ENCODE measurements at places on chromosomes 6 and 20.

DNA sequence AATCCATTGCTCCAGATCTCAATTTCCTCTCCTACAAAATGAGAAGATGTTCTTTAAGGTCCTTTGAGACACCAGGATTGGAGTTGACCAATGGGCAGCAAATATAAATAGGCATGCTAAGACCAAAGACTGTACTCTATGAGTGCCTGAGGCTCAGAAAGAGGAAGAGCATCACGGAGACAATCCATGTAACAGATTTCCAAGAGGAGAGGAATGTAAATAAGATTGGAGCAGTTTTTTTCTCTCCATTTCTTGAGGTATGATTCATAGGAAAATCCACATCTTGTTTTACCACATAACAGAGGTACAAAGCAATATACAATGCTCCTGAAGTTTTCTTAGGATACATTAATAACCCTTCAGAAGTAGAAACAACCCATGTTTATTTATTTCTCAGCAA is 109.8 kb downstream of the UBE3D start:
- DNase-seq: no peak
- no peaks in the 10 kb centered on the region for H3K27me3 ChIP-seq
- no peaks in the 10 kb centered on the region for H3K36me3 ChIP-seq
- H3K27ac ChIP-seq: no peak overlapping the region

GRCh38 chr6:108564178-108564577 is 3.5 kb downstream of the FOXO3 start:
- peaks cover 55% of the 10 kb centered on the region for H3K4me1 ChIP-seq
- DNase-seq: no peak
- H3K4me3 ChIP-seq: peak overlapping the region; percentile 92
- H3K36me3 ChIP-seq: peaks cover 5% of the 10 kb centered on the region

GRCh38 chr6:19042420-19042819 is 655.3 kb downstream of the RNF144B start:
- no peaks in the 10 kb centered on the region for H3K27me3 ChIP-seq
- H3K27ac ChIP-seq: no peak overlapping the region
- H3K4me3 ChIP-seq: no peak overlapping the region
- no peak for DNase-seq
- no peaks in the 10 kb centered on the region for H3K4me1 ChIP-seq
- no peaks in the 10 kb centered on the region for H3K36me3 ChIP-seq

GRCh38 chr6:129390900-129391299 is 319.1 kb downstream of the ARHGAP18 start:
- no peak for DNase-seq
- H3K4me3 ChIP-seq: no peak overlapping the region
- H3K27me3 ChIP-seq: no peaks in the 10 kb centered on the region
- H3K4me1 ChIP-seq: no peaks in the 10 kb centered on the region

- peak; percentile 62 for DNase-seq
- no peaks in the 10 kb centered on the region for H3K4me1 ChIP-seq
- H3K27ac ChIP-seq: no peak overlapping the region
- no peaks in the 10 kb centered on the region for H3K36me3 ChIP-seq
- H3K27me3 ChIP-seq: no peaks in the 10 kb centered on the region
Measured at GRCh38 chr6:163751032-163751525, 336.6 kb downstream of the QKI start.

DNA sequence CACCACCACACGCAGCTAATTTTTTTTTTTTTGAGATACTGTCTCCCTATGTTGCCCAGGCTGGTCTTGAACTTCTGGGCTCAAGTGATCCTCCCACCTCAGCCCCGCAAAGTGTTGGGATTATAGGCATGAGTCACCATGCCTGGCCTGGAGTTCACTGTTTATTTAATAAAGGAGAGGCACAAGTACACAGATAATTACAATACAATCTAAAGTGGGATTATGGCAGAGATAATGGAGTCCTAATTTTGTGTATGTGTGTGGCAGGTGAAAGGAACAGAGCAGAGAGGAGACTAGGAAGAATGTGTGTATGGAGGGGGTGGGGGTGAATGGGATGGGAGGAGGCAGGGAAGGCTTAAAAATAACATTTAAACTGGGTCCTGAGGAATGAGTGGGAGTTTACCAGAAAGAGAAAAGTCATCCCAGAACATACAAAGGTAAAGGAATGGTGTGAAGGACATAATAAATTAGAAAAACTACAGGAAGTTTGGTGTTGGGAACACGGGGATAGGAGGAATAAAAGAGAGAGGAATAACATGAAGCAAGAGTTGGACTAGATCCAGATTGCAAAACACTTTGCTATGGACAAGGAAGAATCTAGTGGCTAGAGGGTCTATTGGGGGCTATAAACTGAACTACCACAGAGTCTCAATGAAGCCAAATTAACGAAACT is 4.4 kb downstream of the NCOA5 start:
- H3K4me1 ChIP-seq: peaks cover 65% of the 10 kb centered on the region
- H3K27ac ChIP-seq: no peak overlapping the region
- H3K36me3 ChIP-seq: no peaks in the 10 kb centered on the region
- no peaks in the 10 kb centered on the region for H3K27me3 ChIP-seq
- no peak overlapping the region for H3K4me3 ChIP-seq
- DNase-seq: peak; percentile 36

DNA sequence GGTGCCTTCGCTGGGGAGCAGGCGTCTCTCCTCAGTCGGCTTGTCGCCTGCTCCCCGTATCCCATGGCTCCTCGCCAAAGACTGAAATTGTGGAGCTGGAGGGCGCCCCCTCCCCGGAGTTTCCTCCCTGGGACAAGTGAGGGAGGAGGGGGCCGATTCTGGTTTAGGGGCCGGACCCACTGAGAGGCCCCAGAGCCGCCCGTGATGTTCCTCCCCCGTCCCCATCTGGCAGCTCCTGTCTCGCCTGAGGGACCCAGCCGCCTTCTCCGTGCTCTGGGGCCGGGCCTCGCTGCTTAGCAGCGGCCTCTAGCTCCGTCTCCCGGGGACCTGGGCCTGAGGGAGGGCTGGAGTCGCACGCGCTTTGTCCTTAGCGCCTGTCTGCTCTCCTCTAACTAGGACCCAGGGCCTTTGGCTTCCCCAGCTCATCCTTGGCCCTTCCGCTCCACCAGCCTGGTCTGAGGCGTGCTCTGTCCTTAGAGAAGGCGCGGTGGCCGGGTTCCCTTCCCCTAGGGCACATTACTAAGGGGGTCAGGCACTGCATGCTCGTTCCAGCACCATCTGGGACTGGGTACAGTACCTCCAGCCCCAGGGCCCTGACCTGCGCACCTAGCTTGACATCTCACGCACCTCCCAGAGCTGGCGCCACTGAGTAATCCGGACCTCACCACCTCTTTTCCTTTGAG is 29.7 kb downstream of the SLC12A5 start:
- H3K27me3 ChIP-seq: peaks cover 12% of the 10 kb centered on the region
- peak overlapping the region; percentile 12 for H3K27ac ChIP-seq
- H3K4me3 ChIP-seq: peak overlapping the region; percentile 30
- H3K36me3 ChIP-seq: peaks cover 12% of the 10 kb centered on the region
- no peak for DNase-seq

DNA sequence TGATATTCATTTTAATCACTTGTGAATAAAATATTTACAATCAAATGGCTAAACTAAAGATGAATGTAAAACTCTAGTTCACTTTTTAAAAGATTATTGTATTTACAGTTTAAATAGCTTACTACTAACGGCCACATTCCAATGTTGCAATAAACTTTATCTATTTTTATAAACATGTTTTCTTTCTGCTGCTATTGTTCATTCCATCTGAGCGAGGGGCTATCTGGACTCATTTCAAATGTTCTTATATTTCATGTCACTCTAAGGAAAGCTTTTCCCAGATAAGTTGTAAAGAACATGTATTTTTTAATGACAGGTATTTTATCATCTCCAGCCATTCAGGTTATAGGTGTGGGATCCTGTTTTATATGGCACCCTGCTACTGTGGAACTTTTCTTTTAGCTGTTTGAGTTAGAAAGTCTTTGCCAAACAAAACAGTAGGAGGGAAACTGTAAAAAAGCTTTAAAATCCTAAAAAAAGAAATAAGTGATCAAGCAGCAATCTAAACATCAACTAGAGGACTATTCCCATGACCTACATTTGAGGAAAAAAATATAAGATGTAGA is 42.5 kb downstream of the HMGCLL1 start:
- H3K27me3 ChIP-seq: no peaks in the 10 kb centered on the region
- no peak overlapping the region for H3K4me3 ChIP-seq
- H3K27ac ChIP-seq: no peak overlapping the region
- H3K36me3 ChIP-seq: no peaks in the 10 kb centered on the region
- no peak for DNase-seq

- H3K36me3 ChIP-seq: no peaks in the 10 kb centered on the region
- H3K4me1 ChIP-seq: peaks cover 4% of the 10 kb centered on the region
- no peak overlapping the region for H3K4me3 ChIP-seq
Measured at GRCh38 chr6:73733791-73734190, 37.8 kb downstream of the CD109 start.

GRCh38 chr6:12009180-12009685 is 2.9 kb upstream of the HIVEP1 start:
- H3K27me3 ChIP-seq: no peaks in the 10 kb centered on the region
- no peaks in the 10 kb centered on the region for H3K36me3 ChIP-seq
- peaks cover 30% of the 10 kb centered on the region for H3K4me1 ChIP-seq
- peak overlapping the region; percentile 98 for H3K27ac ChIP-seq
- DNase-seq: no peak

- H3K4me3 ChIP-seq: no peak overlapping the region
- peak overlapping the region; percentile 48 for H3K27ac ChIP-seq
- no peaks in the 10 kb centered on the region for H3K4me1 ChIP-seq
- no peaks in the 10 kb centered on the region for H3K36me3 ChIP-seq
Measured at GRCh38 chr6:56327946-56328727, 80.8 kb upstream of the COL21A1 start.

DNA sequence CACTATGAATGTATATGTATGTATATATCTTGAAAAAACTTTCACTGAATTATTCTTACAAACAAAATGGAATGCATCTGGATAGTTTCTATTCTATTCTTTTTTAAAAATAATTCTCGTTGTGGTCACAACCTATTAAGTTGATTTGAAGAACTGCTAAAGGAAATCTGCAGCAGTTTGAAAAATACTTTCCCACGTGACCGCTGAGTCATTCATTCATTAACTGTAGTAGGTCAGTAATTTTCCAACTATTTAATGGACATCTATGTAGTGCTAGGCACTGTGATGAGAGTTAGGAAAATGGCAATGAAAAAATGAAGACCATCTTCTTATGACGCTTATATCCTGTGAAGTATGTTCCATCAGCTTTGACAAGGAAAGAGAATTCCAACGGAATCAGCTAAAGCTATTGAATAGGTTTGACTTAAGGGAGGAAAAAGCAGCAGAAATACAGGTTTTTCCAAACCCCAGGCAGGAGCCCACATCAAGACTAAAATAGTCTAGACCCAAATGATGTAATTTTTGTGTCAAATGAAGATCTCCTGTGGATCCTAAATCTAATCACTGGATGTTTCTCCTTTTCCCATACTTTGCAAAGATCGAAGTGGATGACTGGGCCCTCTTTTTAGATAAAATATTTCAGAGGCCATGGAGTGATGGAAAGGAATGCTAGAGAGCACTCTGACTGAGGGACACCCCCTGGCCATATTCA is 4.1 kb upstream of the EFHC1 start:
- no peak overlapping the region for H3K4me3 ChIP-seq
- no peak overlapping the region for H3K27ac ChIP-seq
- peaks cover 12% of the 10 kb centered on the region for H3K4me1 ChIP-seq
- no peaks in the 10 kb centered on the region for H3K27me3 ChIP-seq

- H3K27ac ChIP-seq: peak overlapping the region; percentile 91
- no peak for DNase-seq
- no peaks in the 10 kb centered on the region for H3K36me3 ChIP-seq
- peak overlapping the region; percentile 55 for H3K4me3 ChIP-seq
Measured at GRCh38 chr6:35016502-35017321, 124.4 kb downstream of the TCP11 start.

- H3K27ac ChIP-seq: no peak overlapping the region
- no peak overlapping the region for H3K4me3 ChIP-seq
- no peaks in the 10 kb centered on the region for H3K36me3 ChIP-seq
- no peaks in the 10 kb centered on the region for H3K27me3 ChIP-seq
- no peaks in the 10 kb centered on the region for H3K4me1 ChIP-seq
Measured at GRCh38 chr6:145147559-145147958, 587.8 kb downstream of the EPM2A start.

DNA sequence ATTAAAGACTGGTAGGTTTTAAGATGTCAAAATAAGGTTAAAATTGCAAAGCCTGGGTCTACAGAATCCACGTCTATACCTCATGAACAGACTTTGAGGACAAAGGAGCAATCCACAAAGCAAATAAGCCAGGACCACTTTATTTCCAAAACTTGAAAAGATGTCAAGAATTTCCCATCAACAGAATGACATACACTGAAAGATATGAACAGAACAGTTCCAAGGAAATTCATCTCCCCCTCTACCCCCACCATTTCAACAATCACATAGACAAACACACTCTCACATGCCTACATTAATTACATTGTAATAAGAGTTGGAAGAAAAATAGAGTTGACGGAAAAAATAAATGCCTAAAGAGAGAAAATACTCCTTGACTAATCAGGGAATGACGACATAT is 45.2 kb upstream of the NHSL1 start:
- peaks cover 22% of the 10 kb centered on the region for H3K4me1 ChIP-seq
- no peak for DNase-seq

- no peaks in the 10 kb centered on the region for H3K27me3 ChIP-seq
- no peak overlapping the region for H3K4me3 ChIP-seq
- DNase-seq: no peak
- H3K36me3 ChIP-seq: no peaks in the 10 kb centered on the region
Measured at GRCh38 chr6:126152372-126152745, 166.0 kb downstream of the TRMT11 start.

GRCh38 chr6:122709922-122710512 is 69.5 kb upstream of the FABP7 start:
- no peaks in the 10 kb centered on the region for H3K36me3 ChIP-seq
- no peak overlapping the region for H3K4me3 ChIP-seq
- H3K27ac ChIP-seq: no peak overlapping the region
- no peak for DNase-seq
- H3K27me3 ChIP-seq: no peaks in the 10 kb centered on the region
- no peaks in the 10 kb centered on the region for H3K4me1 ChIP-seq

GRCh38 chr6:82875573-82876185 is 190.0 kb downstream of the UBE3D start:
- H3K4me3 ChIP-seq: no peak overlapping the region
- no peak overlapping the region for H3K27ac ChIP-seq
- no peaks in the 10 kb centered on the region for H3K4me1 ChIP-seq
- H3K36me3 ChIP-seq: no peaks in the 10 kb centered on the region
